ENCODE measurements at places on chromosomes 12 and 14.

DNA sequence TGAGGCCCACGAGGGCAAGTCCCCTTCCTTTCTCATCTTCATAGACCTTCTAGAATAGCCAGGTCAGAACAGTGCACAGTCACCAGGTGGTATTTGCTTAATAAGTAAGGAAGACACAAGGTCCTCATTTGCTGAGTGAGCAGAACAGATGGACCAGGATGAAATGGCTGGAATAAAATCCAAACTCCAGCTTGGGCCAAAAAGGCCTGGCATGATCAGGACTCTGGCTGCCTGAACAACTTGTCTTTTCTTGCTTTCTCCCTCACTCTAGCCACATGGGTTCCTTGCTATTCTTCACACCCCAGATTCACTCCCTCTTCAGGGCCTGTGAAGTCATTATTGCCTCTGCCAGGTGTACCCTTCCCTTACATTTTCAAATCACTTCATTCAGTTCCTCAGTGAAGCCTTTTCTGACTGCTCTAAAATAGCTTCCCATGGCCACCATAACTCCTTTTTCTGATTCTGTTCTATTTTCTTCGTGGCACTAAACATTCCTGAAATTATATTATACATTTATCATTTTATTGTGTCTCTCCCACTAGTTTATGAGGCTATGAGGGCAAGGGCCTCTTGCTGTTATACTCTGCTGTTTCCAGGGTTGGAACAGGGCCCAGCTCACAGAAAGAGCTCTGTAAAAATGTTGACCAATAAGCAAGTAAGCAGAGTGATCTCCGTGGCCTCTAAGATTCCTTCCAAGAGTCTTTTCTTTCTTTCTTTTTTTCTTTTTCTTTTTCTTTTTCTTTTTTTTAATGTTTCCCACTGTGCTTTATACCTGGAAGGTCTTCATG lies 150.8 kb downstream of the TTC8 start:
- DNase-seq, result no peak

DNA sequence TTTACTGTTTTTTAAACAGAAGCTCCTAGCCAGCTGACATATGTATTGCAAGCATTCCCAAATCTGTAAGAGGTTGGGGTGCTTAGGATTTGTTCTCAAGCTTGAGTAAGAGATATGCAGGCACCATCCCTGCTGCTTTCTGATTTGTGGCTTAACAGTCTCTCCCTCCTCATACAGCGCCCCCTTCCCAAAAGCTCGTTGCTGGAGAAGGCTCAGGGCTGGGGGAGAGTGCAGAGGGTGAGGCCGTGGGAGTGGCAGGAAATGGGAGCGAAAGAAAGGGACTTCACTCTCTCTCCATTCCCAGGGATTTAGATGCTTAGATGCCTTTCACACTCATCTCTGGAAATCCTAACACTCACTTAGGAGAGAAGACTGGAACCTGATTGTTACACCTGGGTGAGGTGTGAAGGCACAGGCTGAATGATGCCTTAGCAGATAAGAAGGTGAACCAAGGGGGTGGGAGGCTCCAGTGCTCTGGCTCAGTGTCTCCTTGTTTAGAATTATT lies 172.0 kb downstream of the C12orf75 start:
- DNase-seq, result no peak

DNA sequence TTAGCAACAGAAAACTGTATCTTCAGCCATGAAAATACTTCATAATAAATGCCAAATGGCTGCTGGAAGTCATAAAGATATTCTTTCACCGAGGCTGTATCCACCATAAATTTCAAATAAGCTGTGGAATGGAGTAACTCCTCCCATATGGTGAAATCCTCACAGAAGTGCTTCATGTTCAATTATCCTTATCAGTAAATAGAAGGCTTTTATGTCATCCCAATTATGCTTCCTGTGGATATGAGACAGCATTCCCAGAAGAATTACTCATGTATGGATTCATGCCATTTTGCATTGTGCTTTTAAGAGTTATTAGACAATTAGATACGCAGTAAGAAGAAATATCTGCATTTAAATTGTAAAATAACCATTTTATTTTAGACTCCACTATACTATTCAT lies 99.0 kb downstream of the RTN1 start:
- no peak for DNase-seq

DNA sequence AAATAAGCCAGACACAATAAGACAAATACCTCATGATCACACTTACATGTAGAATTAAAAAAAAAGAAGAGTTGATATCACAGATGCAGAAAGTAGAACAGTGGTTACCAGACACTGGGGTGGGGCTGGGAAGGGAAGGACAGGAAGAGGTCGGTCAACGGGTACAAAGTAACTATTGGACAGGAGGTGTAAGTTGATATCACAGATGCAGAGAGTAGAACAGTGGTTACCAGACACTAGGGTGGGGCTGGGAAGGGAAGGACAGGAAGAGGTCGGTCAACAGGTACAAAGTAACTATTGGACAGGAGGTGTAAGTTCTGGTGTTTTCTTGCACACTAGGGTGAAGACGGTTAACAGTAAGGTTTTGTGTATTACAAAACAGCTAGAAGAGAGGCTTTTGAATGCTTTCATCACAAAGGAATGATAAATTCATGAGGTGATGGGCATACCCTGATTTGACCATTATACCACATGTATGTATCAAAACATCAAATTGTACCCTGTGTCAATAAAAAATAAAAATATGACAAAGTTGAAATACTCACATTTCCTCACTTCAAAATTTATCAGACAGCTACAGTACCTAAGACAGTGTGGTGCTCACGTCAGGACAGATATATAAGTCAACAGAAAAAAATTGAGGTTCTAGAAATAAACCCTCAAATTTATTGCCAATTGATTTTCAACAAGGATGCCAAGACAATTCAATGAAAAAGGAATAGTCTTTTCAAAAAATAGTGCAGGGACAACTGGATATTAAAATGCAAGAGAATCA lies 32.8 kb downstream of the GALC start:
- DNase-seq, result no peak
